SJCRH30 (cell line): ENCODE measurements at places on chromosomes 2 and 18.

DNA sequence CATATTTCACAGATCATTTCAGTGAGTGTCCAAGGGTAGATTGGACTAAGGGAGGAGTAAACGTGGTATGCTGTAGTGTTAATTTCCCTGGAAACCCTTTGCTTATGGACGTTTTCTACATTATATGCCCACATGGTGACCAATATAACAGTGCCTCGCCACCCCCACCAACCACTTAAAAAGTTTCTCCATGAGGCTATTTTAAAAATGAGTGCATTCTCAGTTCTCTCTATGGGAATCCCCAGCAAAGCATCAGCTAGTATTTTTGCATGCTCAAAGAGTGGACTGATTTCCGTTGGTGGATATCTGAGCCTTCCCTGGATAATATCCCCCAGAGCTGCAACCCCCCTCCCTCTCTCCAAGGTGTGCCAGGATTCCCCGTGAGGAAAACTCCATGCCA lies 73.2 kb downstream of the TGFA start:
- DNase-seq: no peak

DNA sequence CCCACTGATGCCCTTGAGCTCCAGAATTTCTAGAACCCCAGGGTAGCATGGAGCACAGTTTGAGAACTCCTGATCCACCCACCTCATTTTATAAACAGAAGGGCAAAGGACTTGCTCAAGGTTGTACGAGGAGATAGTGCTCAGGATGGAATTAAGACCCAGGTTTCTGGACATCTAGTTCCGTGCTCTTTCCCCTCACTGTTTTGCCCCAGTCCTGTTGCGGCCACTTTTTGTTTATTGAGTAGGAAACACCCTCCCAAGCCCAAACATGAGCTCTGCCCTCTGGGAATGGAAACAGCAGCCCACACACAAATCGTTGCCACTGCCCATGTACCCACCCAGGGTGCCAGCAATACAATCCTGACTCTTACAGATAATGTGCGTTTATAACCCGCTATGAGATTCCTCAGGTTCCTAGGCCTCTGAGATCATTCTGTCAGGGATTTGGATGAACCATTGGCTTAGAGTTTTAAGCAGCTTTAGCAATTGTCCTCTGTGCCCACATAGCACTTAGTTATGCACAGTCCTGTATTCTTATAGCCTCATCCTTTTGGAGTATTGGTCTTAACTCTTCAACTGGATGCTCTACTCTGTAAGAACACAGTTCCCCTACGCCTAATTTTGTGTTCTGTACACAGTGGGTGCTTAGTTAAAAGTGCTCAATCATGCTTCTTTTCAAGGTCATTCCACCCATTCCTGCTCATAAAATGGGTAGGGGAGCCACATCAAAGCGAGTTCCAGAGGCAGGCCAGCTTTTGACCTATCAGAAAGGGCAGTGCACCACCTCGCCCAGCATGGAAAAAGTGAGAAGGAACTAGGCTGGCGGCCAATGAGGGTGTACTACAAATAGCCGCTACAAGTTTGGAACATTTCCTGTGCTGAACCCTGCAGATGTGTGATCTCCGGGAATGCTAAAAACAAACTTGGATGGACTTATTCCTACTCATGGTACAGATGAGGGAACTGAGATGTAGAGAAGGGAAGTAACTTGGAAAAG lies 60.3 kb upstream of the IGFBP2 start:
- no peak for DNase-seq

- no peak for DNase-seq
Observed at GRCh38 chr2:239734436-239735005, 290.6 kb downstream of the NDUFA10 start.

DNA sequence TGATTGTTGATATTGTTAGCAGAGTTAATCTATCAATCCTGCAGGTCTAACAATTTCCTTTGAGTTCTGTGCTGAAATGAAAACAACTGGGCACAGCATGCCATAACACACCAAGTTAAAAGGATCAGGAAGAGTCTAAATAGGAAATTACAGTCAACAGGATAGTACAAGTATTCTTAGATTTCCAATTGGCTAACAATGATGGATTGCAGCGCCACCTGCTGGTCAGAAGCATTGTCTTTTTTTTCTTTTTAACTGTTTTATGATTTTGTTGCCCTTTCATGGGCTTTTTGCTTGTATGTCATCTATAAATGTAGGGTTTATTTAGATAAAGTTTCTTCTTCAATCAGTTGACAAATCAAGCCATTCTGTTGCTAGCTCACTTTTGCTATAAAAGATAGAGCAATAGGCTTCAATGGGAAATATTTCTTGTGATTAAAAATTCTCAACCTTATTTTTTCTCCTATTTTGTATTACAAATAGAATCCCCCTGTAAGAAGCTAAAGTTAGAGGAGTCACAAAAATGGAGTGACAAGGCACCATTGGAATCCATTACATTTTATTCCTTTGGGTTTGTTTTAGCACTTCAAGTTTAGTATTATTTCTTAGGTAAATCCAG lies 40.8 kb upstream of the RPRM start:
- peak; percentile 30 for DNase-seq
